IMR-90 (cell line): ENCODE measurements at places on chromosomes 11 and 22. TPM values are rescaled to one million over a fixed set of nuclear protein-coding genes. Genes with fewer than 3 reads are reported as not detected.
A peak's percentile ranks its signal among the peaks of the same experiment; 100 is the strongest.

Gene PLAAT4
- 0.17 and 0.34 TPM in 2 replicates for polyA plus RNA-seq

DNA sequence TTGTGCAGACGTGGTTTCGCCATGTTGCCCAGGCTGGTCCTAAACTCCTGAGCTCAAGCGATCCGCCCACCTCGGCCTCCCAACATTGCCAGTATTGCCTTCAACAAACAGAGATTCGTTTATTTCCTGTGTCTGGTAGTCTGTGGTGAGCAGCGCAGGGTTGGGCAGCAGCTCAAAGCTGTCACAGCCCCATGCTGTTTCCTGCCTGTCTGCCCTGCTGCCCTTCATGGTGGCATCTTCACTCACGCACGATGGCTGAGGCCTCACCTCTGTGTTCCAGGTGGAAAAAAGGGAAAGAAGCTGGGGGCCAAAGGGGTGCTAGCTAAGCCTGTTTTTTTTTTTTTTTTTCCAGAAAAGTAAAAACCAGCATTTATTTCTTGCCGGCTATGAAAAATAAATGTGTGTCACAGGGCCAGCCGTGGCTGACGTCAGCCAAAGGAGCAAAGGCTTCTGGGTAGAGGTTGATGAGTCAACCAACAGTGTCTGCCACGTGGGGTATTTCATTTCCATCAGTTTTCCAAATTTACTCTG lies 28.8 kb downstream of the TBC1D22A start:
- peak; percentile 83 for DNase-seq

GRCh38 chr22:29115682-29116288 lies 43.0 kb downstream of the KREMEN1 start:
- peak; percentile 52 for DNase-seq

DNA sequence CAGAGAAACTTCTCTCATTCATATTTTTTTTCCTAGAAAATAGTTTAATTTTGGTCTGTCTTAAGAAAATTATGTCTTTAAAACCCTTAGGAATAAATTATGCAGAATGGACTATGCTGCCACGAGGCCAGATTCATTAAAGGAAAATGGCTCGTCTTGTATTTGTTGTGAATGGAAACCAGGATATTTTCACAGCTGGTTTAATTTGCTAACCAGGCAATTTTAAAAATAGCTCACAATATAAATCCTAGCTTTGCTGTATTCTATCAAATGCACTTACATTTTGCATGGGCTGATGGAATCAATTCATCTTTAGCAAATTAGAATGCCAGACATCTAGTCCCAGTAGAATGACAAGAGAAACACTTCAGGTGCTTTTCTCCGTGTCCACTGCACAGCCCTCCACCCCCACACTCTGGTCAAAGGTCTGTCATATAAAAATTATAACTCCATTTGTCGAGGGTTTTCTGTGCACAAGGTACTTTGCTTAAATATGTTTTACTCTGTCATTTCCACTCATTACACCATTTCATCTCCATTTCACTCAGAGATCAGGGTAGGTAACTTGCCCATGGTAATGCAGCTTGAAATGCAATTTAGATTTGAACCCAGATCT lies 20.3 kb upstream of the TNRC6B start:
- no peak for DNase-seq

- DNase-seq, result no peak
Measured at GRCh38 chr11:19162951-19163505, 38.8 kb downstream of the CSRP3 start.

- DNase-seq, result peak; percentile 62
Measured at GRCh38 chr11:116193321-116194131, 579.3 kb downstream of the BUD13 start.

- no peak for DNase-seq
Measured at GRCh38 chr11:16793009-16793408, 54.6 kb downstream of the C11orf58 start.
